ENCODE measurements at places on chromosomes 12 and 14.

GRCh38 chr14:90496379-90496778, 99.5 kb downstream of the CALM1 start:
- no peak for DNase-seq

DNA sequence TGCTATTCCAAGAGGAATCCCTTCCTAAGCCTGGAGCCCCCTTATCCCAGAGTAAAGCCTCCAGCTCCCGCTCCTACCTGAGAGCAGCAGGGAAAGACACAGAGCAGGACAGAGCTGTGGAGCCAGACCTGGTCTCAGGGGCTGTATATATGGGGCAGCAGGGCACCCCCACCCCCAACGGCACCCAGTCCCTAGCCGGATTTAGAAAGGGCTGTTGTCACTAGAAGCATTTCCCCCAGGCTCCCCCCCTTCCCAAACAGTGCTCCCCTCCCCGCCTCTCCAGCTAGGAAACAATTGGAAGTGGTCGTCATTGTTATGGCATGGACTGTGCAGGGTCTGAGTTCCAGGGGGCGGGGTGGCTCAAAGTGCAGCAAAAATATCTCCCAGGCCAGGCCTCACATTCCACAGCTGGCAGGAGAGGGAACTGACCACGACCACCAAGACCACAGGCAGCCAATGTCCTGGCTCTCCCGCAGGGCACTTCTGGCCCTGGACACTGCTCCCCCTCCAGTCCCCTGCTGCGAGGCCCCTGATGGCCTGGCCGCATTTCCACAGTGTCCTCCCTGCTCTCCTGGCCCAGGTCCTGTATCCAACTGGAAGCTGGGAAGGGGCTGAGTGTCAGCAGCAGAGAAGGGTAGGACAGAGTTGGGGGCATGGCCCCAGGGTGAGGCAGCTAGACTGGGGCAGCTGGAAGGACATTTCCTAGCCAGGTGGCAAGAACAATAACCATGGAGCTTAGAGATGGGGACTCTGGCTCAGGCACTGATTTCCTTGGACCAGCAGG, at the start of gene MYH7:
TSS of gene MYH7 (minus strand) at position 118 of the 784 bp plus-strand sequence. CDS start 1,928 bp downstream, outside the sequence.
- DNase-seq, result no peak

GRCh38 chr12:77251799-77252198, 186.4 kb upstream of the E2F7 start:
- DNase-seq, result no peak

- DNase-seq, result peak; percentile 84
Measured at GRCh38 chr12:124456652-124457152, 110.7 kb downstream of the NCOR2 start.

- DNase-seq, result no peak
Measured at GRCh38 chr14:72810201-72810600, 83.7 kb downstream of the DPF3 start.

DNA sequence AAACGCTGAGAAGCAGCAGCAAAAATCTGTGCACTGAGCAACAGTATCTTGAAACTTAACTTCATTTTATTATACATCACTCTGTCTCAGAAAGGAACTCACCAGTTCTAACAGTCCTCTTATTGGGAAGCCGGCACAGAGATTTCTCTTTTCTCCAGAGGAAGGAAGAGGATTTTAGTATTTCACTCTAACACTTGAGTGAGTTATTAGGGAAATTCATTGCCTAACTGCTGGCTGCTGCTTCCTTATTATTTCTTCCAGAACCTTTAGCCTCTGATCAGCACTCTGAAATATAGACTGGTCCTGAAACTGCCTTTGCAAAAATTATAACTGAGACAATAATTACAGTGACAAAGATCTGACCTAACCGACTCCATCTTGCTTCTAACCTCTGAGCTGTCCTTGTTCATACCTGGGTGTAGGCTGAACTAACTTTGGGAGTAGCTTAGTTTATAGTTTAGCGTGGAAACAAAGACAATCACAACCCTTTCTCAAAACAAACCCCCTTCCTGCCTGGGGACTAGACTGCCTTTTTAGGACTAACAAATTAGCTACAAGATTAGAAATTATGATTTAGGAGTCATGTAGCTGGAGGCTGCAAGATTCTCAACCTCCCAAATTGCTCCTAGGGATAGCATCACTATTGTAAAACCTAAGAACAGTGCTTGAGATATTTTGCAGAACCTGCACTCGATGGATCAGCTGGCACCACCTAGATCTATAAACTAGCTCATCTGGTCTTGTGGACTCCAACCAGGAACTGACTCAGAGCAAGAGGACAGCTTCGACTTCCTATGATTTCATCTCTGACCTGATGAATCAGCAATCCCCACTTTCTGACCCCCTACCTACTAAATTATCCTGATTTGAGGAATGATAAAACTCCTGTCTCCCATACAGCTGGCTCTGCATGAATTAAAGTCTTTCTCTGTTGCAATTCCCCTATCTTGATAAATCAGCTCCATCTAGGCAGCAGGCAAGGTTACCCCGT, 117.5 kb downstream of the DYRK2 start:
- DNase-seq, result no peak

All from GM12865 (cell line).